ENCODE measurements at places on chromosomes 6 and 20.

DNA sequence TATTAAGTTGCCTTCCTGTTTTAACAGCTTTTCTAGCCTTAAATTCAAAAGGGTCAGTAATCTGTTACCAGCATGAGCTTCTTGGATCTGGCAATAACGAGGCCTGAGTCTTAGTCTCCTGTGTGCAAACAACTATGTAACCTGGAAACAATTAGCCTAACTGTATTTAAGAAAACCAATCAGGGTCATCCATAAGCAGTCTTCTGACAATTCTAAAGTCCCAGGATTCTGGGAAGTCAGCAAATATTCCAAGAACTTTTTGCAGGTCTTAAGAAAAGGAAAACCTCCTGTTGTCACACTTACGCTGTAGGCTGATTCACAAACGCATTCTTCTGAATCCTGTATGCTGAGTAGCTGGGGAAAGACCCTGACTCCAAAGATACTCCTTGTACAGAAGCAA lies 90.4 kb downstream of the COL12A1 start:
- DNase-seq, result peak; percentile 76

DNA sequence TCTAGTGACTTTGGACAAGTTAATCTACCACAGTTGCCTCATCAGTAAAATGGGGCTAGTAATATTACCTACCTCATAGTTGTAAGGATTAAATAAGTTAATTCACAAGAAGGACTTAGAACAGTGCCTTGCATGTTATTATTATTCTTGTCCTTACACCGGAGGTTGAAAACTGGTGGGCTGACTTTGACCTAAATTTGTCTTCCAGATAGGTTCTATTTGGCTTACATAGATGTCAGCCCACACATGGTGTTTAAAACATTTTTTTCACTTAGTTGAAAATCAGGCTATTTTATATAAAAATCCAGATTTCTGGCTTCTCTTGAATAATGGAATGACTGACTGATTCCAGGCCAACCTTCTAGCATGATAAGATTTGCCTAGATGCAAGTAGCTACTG lies 3.2 kb downstream of the SYS1 start:
- no peak for DNase-seq

- no peak for DNase-seq
Observed at GRCh38 chr6:37126961-37127616, 42.9 kb upstream of the PIM1 start.

DNA sequence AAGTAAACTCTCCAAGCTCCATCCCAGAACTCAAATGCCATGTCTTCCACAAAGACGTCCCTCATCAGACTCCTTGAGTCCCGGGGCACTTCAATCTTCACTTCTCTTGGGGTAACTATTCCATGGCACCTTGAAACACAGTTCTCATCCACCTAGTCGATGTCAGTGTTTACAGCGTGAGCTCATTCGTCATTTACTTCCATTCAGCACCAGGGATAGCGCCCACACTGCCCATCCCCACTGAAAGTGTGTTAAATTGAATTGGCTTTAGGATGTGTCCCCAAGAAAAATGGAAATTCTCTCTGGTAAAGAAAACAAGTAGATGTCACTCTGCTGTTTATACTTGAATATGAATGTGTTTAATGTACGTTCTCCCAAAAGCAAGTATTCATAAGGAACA lies 31.3 kb downstream of the KCNK15 start:
- DNase-seq, result peak; percentile 36

DNA sequence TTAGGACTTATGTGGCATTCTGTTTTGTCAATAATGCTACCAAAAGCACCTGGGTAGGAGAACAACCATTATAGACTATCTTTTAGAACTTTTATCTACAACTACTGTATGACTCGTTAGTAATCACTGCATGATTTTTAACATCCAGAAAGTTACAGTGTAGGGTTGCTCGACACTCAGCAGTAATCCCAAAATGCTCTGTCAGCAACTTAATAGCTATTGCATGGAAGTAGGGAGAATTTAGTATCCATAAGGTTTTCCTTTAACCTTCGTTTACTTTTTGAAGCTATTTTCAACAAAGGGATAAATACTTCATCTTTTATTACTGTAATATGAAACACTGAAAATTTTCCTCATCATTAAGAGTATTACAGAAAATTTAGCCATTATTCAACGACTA lies 309.5 kb downstream of the RNGTT start:
- DNase-seq, result no peak

GRCh38 chr6:75349262-75349984 lies 64.8 kb upstream of the TMEM30A start:
- DNase-seq, result no peak

DNA sequence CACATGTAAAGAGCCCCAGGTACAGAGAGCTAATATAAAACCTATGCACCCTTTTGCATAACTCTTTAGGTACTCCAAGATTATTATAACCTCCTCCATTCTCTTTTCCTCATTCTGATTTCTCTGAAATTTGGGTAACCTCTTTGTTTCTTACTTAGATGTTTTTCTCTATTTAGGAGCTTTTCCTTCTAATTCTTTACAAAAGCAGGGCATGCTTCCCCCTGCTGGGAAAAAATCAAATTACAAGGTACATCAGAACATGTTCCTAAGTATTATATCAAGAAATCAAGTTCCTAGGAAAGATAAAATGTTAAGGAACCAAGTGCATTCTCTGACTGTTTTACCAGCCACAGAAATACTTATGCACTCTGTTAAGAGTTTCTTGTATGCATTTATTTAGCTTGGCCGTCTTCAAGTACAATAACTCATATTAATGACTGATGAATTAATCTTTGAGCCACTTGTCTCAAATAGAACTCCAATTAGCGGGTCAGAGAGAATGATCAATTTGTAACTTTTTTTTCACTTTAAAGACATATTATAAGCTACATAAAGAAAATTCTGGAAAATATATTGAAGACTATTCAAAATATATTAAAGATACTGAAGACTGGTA lies 2.1 kb downstream of the KHDRBS2 start:
- DNase-seq, result peak; percentile 12

DNA sequence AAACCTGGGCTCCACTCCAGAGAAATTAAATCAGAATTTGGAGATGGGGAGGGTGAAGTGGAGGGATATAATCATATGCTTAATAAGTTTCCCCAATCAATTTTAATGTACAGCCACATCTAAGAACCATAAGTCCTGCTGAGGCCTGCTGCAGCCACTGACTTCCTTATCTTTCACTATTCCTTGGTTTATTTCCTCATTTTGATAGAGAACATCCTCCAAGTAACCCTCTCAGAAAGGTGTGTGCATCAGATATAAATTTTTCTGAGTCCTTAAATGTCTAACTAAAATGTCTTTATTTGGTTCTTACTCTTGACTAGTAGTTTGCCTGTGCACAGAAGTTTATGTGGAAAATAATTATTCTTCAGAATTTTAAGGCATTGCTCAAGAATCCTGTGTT lies 23.7 kb upstream of the SIRT5 start:
- DNase-seq, result no peak

DNA sequence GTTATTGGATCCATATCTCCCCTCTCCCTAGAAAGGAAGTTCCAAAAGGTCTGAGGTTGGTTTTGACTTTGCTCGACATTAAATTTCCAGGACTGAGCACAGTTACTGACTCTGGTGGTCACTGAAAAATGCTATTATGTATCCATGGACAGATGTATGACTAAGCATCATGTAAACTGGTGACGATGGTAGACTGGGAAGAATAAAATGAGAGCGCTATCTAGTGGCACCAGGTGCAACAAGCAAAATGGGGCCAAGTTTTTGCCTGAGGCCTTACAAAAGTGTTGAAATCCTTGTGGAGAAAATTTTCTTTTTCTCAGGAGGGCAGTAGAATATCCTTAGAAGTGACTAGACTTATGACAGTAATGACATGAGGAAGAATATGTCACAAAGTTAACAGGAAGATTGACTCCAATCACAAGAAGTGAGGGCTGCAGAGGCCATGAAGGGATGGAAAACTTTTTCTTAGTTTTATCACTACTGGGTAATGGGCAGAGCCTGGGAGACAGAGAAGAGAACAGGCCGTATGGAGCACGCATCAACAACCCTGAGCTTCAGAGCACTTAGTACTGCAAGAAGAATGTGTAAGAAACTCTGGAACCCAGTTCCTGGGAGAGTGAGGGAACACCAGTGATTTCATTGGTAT lies 88.9 kb upstream of the ELOVL5 start:
- DNase-seq, result peak; percentile 70

DNA sequence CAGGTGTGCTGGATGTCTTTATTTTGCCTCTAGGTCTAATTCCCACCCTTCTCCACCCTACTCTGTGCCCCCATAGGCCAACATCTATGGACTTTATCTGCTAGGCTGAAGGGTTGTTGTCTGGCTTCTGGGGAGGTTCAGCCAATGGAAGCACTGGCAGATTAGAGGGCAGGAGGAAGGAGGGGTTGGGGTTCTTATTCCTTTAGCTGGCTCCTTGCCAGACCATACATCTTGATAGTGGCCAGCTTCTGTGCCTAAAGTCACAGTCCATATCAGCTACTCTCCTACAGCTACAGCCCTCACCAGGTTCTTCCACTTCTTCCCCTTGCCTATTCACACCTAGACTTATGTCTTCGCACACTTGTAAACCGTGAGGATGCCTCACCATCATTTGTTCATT lies 41.1 kb downstream of the ROS1 start:
- DNase-seq, result no peak

DNA sequence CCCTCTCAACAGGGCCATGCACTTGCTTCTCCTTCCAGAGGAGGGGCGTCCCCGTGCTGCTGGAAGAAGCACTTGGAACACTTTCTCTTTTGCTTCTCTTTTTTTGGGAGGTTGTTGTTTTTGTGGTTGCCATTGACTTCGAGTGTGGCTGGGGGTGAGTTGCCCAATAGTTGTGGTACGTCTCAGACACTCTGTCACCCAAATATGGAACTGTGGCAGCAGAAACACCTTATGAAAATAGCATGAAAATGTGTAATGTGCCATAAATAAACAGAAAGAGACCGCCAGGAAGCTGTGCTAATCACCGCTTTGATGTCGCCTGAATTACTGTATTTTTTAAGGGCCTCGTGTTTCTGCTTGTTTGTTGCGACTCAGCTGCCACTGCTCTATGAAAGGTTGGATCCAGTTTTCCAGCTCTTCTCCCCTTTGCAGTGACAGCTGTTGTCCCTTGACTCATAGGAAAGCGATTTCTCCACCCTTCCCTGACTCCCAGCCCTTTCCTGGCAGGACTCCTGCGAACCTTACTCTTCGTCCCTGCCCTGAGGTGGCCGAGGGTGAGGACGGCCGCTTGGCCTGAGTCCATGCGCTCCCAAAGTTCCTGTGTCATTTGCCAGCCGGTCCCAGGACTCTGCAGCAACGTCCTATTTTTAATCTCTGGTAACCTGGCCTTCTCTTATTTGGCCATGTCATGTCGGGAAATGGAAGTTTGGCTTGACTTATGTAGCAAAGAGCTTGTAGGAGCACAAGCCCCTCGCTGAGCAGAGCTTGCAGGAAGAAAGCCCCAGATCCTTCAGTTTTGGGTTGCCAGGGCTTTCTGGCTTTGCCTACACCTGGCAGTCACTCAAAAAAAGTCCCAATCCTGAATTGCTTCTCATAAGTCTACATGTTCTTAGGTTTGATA lies 694.6 kb downstream of the QKI start:
- DNase-seq, result peak; percentile 63

DNA sequence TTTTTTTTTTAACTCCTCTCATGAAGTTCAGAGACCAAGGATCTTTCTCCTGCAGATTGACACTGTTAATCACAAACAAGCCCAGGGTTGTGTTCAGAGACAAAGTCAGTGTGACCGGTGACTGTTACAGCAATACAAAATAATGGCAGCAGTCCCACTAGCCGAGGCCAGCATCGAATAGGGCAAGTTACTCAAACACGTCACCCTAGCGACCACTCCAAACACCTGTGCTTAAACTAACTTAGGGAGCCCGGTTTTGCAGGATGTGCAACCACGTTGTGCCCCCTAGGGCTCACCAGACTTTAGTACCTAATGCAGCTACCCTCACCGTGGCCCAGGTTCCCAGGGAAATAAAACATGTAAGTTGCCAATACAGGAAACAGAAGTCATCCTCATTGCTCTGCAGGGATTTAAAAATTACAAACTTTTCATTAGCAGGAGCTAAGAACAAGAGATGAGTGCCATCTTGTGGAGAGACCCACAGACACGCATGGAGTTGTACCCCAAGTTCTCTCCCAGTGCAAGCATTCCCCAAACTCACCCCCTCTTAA lies 38.1 kb downstream of the FAM50B start:
- peak; percentile 30 for DNase-seq

- no peak for DNase-seq
Observed at GRCh38 chr6:149924206-149924932, 1.4 kb upstream of the RAET1G start.

GRCh38 chr6:161486361-161487216 lies 212.7 kb upstream of the AGPAT4 start:
- peak; percentile 30 for DNase-seq

- DNase-seq, result peak; percentile 66
Observed at GRCh38 chr6:143127941-143128680, 67.4 kb downstream of the AIG1 start.

- DNase-seq, result peak; percentile 76
Observed at GRCh38 chr6:163356324-163356723, 58.2 kb upstream of the QKI start.

DNA sequence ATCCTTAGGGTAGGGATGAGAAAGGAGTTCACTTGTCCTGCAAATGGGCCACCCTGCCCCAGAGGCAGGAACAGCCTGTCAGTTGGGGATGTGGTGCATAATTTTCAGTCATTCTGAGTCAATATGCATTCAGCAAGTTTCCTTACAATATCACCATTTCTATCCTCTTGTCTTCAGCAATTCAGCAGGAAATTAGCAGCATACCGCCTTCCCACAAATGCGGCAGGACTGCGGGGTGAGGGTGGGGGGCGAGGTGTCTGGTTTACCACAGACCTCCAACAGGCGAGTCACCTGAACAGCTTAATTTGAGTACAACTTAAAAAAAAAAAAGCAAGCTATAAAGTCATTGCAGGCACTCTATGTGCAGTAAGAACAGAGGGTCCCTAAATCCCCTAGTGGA lies 126.8 kb downstream of the MAP3K7 start:
- DNase-seq, result no peak

- no peak for DNase-seq
Observed at GRCh38 chr6:23031986-23032385, 462.6 kb downstream of the HDGFL1 start.

DNA sequence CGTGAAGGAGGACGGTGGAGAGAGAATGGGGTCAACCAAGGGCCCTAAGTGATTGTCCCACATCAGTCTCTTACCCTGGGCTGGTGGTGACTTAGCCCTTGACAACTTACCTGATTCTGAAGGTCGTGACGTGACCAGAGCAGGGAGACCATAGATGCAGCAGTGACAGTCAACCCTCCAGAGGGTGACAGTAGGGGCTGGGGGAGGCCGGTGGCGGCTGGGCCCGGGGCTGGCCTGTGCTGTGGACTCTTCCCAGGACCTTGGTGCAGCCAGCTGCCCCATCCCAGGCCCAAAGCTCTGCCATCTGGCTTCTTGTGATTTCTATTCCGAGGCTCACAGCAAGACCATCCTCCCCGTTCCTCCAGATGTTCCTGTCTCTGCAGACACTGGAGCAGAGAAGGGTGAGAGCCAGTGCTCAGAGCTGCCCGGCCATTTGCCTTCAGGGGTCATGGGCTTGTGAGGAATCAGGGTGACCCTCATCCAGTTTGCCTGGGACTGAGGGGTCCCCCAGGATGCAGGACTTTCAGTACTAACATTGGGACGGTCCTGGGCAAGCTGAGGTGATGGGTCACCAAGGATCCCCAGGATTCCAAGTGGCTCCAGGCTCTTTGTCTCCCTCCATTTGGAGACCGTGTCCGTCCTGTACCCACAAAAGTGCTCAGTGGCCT lies 36.0 kb downstream of the SUMO4 start:
- DNase-seq, result no peak
